BJ (cell line): ENCODE measurements at places on chromosomes 4 and X.

GRCh38 chr4:124872659-124873058 lies 160.1 kb upstream of the ANKRD50 start:
- DNase-seq: no peak

GRCh38 chr4:20645236-20645635 lies 55.0 kb upstream of the PACRGL start:
- no peak for DNase-seq

GRCh38 chr4:21678711-21679110 lies 269.9 kb downstream of the KCNIP4 start:
- peak; percentile 24 for DNase-seq

- DNase-seq: no peak
These were observed 53.4 kb downstream of the IRF2 start for GRCh38 chr4:184420881-184421416.

DNA sequence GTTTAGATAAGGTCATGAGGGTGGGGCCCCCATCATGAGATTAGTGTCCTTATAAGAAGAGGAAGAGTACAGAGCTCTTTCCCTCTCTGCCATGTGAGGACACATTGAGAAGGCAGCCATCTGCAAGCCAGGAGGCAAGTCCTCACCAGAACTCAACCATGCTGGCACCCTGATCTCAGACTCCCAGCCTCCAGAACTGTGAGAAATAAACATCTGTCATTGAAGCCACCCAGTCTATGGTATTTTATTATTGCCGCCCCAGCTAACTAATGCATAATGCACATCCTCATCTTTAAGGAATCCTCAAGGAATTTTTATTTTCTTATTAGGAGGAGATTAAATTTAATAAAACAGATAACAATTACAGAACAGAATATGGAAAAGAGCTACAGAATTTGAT lies 16.7 kb upstream of the EXOSC9 start:
- no peak for DNase-seq

- no peak for DNase-seq
These were observed 9.9 kb downstream of the TACC3 start for GRCh38 chr4:1731180-1731579.

- peak; percentile 2 for DNase-seq
These were observed 128.8 kb upstream of the GPC4 start for GRCh38 chrX:133544115-133544514.
